T follicular helper cell (primary cell): ENCODE measurements at places on chromosomes 7 and 10.

- no peak for DNase-seq
Observed at GRCh38 chr10:7306147-7306546, 104.7 kb downstream of the SFMBT2 start.

DNA sequence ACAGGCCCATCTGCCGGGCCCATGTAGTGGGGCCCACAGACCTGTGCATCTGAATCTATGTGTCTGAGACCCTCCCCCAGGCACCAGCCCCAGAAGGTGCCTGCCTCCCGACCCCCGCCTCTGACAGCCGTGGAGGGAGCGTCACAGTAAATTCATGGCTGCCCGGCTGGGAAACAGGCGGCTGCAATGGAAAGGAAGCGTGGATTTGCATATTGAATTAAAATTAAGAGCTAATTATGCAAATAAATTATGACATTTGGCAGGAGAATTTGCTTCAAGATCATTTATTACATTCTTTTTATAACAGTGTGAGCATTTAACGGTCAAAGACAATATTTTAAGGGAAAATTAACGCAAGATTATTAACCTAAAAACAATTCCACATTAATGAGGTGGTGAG lies 92.3 kb downstream of the HIF1AN start:
- DNase-seq = no peak

- DNase-seq = no peak
Observed at GRCh38 chr7:158662610-158663427, 41.8 kb downstream of the NCAPG2 start.

GRCh38 chr7:74525140-74525539 lies 71.4 kb downstream of the GTF2IRD1 start:
- DNase-seq = no peak
